ENCODE measurements at places on chromosomes 13 and 19.

GRCh38 chr19:51607920-51608562 lies 22.2 kb downstream of the SIGLEC5 start:
- DNase-seq, result no peak

DNA sequence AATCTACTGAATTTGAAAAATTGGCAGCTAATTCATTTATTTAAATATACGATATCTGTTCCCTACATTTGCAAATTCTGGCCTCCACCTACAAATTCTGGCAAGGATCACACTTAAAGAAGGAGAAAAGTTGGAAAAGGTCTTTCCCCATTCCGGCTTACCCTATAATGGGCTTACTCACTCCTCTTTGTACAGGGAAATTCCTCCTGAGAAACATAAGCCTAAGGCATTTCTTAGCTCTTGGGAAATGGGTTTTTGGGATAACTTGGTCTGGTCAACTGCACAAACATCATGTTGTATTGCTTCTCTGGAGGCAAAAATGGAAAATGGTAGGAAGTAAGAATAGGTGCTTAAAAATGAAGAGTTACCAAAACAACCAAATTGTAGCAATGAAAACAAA lies 25.5 kb downstream of the KCTD12 start:
- DNase-seq, result no peak

DNA sequence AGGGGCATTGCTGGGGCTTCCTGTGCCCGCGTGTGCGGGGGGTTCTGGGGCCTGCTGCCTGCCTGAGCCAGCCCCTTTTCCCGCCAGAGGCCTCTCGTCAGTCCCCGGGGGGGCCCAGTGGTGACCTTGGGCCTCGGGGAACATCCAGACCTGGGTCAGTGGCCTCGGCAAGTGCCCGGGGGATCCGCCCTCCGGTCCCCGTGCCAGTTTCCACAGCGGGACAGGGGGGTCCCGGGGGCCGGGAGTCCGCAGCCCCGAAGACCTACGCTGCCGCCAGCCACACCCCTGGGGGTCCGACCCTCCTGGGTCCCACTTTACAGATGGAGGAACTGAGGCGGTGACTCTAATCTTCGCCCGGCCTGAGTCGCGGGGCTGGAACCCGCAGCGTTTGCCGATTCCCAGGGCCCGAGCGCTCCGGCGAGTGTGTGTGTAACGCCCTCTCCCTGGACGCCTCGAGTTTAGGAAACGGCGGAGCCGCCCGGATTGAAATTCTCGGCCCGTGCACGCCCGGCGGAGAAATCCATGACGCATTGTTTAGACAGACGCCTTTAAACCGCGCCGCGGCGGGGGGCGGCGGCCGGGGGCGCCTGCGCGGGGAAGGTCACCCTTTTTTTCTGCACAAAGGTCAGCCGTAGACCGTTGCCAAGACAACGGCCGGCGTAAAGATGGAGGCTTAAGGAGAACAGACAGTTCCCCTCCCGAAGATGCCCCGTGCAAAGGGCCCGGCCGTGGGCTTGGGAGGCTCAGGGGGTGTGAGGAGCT lies 39.3 kb downstream of the EFNA2 start:
- DNase-seq, result no peak

GRCh38 chr13:111604097-111604496 lies 283.7 kb downstream of the TEX29 start:
- DNase-seq, result no peak

GRCh38 chr19:54392105-54392504 lies 23.2 kb upstream of the TTYH1 start:
- DNase-seq, result no peak

DNA sequence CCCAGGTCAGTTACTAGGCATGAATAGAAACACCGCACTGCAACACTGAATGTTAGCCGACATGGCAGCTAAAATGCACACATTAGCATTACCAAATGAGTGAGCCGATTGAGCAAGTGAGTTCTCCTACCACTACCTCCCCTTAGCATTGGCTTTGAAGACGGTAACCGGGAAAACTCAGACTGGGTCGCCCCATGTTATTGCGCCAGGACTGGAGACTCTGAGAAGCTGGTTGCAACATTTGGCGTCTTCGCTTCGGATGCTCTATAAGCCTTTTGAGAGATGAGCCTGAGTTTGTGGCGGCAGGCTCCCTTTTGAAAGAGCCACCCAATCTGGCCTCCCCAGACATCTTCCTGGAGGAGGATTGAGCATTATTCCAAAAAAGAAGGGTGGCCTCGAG lies 68.5 kb upstream of the POMP start:
- DNase-seq, result no peak

- no peak for DNase-seq
These were observed 844 bp upstream of the ASPDH start for GRCh38 chr19:50514346-50515167.

DNA sequence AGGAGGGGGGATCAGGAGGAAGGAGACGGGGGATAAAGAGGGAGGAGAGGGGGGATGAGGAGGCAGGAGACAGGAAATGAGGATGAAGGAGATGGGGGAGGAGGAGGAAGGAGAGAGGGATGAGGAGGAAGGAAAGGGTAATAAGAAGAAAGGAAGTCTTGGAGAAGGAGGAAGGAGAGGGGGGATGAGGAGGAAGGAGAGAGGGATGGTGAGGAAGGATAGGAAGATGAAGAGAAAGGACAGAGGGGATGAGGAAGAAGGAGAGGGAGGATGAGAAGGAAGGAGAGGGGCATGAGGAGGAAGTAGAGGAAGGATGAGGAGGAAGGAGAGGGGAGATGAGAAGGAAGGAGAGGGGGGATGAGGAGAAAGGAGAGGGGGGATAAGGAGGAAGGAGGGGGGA lies 13.0 kb upstream of the VSTM2B start:
- DNase-seq, result no peak

DNA sequence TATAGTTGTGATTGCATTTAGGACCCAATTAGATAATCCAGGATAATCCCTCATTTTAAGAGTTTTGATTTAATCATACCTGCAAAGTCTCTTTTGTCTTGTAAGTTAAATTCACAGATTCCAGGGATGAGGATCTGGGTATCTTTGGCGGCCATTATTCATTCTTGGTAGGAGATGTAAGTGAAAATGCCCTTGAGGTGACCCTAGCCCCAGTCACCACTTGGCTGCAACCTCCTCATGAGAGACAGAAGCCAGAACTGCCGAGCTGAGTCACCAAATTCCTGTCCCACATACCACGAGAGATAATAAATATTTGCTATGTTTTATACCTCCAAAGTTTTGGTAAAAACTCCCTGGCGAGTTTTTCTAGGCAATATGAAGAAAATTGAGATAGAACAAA lies 389.4 kb downstream of the RFC3 start:
- no peak for DNase-seq

DNA sequence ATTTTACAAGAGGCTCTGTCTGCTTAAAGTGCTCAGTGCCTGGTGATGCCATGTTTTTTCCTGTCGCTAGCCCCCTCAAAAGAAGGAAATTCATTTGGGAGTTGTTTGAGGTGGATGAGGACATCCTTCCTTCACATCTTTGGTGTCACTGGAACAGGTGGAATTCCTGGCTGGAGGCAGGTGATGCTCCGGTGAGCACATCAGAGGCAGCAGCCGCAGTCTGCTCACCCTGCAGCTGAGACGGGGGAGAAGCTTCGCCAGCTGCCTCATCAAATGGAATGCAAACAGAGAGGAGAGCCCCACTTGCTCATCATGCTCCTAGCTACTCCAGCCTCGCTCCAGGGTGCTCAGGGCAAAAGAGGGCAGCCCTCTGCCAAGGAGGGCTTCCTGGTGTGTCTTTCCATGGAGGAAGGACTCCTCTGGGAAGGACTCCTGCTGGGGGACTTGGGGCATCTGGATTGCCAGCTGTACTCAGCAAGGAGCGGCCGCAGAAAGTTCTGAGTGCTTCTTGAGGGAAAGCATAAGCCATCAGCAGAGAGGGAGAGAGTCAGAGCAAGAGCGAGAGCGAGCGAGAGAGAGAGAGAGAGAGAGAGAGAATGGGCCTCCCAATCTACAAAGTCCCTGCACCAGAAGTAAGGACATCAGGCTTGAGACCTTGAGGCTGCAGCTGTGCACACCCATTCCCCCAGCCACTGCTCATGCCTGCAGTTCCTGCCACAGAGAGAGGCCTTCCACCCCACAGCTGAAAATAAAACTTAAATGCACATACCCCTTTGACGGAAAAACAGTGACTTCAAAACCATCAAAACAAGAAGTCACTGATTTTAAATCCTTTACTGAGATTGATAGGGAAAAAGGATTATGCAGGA lies 74.3 kb upstream of the UBL3 start:
- no peak for DNase-seq

DNA sequence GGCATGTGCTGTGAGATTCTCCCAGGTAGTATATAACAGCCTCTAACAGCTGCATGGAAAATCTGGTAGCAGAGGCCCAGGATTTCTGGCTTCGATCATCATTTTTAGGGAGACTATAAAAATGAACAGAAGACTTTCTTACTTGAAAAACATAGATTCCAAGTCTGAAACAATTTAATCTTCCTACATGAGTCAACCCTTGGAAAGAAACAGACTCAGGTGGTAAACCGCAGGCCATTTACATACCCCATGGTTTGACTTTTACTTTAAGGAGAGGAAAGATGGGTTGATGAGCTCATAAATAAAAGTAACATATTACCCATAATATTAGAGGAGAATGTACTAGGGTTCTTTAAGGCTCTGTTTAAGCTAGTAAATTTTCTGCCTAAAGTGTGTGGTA lies 121.6 kb downstream of the CYSLTR2 start:
- no peak for DNase-seq

GRCh38 chr19:31438401-31439269 lies 89.4 kb upstream of the TSHZ3 start:
- no peak for DNase-seq

DNA sequence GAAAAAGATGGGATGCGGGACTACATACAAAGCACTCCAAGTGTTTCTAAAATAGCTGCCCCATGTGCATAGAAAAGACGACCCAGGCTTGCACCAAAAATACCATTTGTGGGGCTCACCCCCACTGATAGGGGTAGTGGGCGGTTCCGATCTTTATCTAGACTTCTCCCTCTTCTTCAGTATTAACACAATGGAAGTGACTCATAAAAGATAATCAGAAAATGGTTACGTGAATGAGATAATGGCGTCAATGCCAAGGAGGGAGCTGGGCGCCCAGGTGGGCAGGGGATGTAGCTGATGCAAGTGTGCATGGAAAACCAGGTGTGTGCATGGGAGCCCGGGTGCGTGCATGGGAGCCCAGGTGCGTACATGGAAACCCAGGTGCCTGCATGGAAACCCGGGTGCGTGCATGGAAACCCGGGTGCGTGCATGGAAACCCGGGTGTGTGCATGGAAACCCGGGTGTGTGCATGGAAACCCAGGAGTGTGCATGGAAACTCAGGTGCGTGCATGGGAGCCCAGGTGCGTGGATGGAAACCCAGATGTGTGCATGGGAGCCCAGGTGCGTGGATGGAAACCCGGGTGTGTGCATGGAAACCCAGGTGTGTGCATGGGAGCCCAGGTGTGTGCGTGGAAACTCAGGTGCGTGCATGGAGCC lies 32.7 kb downstream of the LAMP1 start:
- no peak for DNase-seq

DNA sequence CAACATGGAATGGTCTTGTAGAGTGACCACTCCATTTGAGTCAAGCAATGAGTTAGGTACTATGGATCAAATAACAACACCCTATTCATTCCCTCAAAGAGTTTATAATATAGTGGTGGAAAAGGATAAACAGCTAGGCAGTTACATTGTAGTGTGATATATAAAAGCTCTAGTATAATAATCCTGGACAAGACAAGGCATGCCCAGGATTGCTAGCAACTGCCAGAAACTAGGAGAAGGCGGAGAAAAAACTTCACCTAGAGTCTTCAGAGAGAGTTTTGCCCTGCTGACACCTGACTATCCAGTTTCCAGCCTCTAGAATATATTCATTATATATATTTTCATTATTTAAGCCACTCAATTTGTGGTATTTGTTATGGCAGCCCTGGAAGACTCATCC lies 530.6 kb downstream of the KLF12 start:
- no peak for DNase-seq

GRCh38 chr13:73222627-73223305 lies 164.0 kb downstream of the KLF5 start:
- no peak for DNase-seq

DNA sequence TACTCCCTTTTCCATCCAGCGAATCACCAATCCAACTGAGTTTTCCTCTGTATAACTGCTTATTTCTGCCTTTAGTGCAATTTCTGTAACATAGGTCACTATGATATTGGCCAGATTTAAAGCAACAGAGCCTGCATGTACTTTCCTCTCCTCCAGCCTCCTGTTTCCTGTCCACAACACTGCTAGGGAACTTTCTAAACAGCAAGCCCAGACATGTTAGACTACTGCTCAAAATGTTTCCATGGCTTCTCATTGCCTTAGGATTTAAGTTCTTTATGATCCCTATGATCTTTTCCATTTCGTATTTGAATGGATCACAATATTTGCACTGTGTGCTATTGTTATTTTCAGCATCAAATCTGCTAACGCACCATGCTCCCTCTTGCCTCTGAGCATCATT lies 481.7 kb upstream of the SLC10A2 start:
- DNase-seq, result no peak

- DNase-seq, result no peak
These were observed 353 bp downstream of the RFX2 start for GRCh38 chr19:6109947-6110346.

DNA sequence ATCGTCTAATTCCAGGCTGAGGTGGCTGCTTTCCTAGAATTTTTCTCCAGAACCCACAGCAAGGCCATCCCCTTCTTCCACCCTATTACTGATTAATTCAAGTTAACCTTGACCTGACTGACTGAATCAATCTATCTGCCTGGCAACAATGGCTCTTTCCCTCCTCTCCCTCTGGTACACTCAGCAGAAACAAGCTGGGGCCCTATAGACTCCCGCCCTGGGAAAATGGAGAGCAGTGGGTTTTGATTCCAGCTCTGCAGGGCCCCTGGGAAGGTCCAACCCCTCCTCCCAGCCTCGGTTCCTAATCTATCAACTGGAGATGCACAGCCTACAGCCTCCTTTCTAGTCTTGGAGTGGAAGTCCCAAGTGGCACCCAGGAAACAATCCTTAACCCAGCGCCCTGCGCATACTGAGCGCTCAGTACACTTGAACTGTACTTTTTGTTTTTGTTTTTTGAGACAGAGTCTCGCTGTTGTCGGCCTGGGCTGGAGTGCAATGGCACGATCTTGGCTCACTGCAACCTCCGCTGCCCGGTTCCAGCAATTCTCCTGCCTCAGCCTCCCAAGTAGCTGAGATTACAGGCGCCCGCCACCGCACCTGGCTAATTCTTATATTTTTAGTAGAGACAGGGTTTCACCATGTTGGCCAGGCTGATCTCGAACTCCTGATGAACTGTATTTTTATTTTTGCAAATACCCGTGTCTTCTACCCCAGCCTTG lies 5.2 kb upstream of the C3 start:
- no peak for DNase-seq

DNA sequence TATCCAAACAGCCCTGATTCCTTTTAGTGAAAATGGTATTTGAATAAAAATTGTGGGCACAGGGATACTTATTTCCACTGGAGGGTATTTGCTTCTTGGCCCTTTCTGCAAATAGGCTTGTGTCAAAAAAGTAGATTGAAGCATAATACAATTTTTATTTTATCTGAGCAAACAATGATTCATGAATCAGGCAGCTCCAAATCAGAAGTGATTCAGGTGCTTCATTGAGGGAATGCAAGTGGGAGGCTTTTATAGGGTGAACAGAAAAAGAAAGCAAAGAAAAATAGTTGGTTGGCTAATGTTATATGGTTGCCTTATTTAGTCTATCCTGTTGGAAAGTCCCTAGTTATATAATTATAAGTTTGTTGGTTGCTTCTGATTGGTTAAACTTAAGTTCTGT lies 117.9 kb downstream of the ITGBL1 start:
- DNase-seq, result no peak
